Thoracic aorta (tissue), 2 donors: ENCODE measurements at places on chromosomes 5 and 9.

DNA sequence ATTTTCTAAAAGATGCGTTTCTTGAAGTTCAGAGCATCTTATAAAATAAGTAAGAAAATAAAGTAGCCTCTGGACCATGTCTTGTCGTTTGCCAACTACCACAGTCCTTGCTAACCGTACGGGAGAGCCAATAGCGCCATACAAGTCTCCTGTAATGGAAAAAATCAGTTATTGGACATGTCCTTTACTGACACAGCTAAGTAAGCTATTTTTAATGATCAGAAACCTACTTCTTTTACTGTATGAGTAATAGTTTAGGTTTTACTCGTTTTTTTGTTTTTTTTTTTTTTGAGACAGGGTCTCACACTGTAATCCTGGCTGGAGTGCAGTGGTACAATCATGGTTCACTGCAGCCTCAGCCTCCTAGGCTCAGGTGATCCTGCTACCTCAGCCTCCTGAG, 37.7 kb upstream of the RAPGEF6 start:
- DNase-seq, result no peak

DNA sequence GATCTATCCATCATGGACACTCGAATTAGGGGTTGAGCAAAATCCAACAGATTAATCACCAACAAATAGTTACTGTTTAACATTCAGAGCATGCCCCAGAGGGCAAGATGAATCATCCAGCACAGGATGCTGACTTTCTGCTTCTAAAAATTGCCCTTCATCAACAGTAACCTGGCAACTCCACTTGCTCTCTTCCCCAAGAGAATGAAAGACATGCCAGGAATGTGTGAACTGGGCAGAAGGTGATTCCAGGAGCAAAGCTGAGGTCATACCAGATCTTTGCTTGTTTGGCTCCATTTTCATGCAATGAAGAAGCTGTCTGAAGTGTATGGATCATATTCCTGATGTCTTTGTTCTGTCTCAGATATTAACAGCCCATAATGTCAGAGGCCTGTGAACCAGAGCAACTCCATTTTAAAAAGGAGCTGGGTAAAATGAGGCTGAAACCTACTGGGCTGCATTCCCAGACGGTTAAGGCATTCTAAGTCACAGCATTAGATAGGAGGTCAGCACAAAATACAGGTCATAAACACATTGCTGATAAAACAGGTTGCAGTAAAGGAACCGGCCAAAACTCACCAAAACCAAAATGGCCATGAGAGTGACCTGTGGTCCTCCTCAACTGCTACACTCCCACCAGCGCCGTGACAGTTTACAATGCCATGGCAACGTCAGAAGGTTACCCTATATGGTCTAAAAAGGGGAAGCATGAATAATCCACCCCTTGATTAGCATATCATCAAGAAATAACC, 2.5 kb upstream of the ZNF367 start:
- peak; percentile 44 for DNase-seq

- DNase-seq, result peak; percentile 57
Measured at GRCh38 chr9:34664281-34665066, 2.0 kb upstream of the CCL27 start.

- no peak for DNase-seq
Measured at GRCh38 chr9:110559869-110560268, 19.7 kb downstream of the SVEP1 start.

DNA sequence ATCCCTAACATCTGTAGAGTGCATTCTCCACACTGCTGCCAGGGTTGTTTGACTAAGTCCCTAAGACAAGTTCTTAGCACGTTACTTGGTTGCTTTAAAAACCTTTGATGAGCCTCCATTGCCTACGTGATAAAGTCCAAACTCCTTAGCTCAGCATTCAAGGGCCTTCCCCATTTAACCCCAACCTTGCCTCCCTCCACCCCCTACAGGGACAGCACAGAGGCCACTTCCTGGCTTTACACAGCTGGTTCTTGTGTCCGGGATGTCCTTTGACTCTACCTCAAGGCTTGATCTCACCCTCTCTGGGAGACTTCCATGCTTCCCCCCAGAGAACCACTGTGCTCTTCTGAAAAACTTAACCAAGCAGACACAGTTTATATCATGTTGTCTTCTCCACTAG, 29.4 kb downstream of the FAM240B start:
- no peak for DNase-seq

GRCh38 chr5:177507596-177508220, 1.9 kb downstream of the DOK3 start:
- no peak for DNase-seq

- DNase-seq, result peak; percentile 34
Measured at GRCh38 chr9:34899535-34900158, 58.4 kb upstream of the PHF24 start.

DNA sequence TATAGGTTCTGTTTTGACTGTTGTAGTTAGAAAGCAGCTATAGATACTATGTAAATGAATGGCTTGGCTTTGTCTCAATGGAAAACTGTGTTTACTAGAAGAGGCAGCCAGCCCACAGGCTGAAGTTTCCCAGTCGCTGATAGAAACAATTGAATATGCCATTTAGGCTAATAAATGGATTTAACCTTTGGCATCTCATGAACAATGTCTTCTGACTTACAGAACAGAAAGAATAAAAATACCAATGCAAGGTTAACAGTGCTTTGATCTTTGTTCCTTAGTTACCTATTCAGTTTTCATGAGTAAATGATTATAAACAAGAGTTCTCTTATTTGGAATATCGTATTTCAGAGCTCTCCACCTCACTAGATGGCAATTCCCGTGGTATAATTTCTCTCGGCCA, 120.6 kb downstream of the PAM start:
- no peak for DNase-seq

GRCh38 chr9:5633243-5633642, 4.3 kb downstream of the RIC1 start:
- DNase-seq, result no peak

DNA sequence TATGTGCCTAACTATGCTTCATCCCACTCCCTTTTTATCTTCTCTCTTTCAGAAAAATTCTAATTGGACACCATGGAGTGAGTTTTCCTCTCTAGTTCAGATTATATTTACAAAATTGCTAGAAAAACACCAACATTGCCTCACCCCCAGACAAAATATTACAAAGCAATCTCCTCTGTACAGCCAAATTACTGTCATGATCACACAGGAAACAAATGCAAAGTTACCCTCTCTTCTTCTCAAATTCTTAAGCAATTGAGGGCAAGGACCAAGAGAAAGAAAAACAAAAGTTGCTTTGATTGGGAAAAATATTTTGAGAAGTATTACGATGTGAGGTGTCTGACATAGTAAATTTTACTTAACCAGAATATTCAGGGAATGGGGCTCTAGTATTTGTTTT, 30.8 kb upstream of the ABCA1 start:
- DNase-seq, result no peak

DNA sequence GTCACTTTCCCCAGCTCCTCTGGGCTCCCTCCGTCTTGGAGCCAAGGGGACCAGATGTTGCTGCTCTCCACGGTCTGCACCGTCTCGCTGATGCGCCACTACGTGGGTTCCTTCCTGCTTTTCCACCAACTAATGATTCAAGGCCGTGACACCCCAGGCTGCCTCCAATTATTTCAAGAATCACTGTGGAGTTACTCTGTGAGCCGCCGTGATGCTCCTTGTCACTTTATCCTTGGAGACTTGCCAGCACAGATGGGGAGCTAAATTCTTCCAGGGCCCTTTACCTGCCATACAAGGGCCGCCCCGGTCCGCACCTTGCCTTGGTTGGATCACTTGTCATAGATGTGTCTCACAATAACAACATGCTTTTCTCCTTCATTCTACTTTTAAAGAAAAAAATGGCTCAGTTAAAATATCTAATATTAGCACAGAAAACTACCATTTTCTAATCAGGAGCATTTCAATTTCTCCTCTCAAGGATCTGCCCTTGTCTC, 202.0 kb downstream of the FSTL4 start:
- DNase-seq, result no peak

- no peak for DNase-seq
Measured at GRCh38 chr5:122142480-122143164, 13.3 kb downstream of the ZNF474 start.
